ENCODE measurements at places on chromosomes 6 and 20.

DNA sequence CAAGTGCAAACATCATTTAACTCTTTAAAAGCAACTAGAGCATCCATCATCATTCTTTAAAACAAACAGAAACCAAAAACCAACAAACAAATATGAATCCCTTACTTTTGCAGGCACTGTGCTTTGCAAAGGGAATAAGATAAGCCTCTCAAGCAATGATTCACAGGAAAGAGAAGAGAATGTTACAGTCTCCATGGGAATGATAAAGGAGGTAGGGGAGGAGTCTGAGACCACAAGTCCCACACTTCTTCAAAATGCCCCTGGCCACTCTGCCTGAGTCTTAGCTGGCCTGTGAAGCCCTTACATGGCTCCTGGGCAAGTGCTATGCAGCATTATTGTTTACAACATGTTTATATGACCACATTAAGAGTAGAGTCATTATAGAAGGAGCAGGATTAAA is 257.7 kb upstream of the MARCKS start:
- no peak for DNase-seq

- DNase-seq, result no peak
Observed at GRCh38 chr6:122799140-122799745, 10.2 kb downstream of the SMPDL3A start.

DNA sequence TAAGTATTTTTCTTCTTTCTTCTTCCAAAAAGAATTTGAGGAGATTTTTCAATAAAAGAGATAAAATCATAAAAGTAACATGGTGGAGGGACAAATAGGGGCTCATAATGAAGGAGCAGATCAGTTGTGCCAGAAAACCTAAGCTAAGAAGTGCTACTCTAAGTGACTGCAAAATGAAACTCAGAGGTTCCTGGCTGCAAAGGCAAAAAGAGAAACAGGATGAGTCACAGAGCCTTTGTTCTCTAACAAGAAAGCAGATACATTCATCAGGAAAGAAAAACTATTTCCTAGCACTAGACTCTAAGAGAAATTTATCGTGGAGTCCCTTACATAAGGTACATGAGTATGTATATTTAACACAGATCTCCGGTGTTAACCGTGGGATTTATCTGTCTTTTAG is 49.8 kb downstream of the TSHZ2 start:
- no peak for DNase-seq

DNA sequence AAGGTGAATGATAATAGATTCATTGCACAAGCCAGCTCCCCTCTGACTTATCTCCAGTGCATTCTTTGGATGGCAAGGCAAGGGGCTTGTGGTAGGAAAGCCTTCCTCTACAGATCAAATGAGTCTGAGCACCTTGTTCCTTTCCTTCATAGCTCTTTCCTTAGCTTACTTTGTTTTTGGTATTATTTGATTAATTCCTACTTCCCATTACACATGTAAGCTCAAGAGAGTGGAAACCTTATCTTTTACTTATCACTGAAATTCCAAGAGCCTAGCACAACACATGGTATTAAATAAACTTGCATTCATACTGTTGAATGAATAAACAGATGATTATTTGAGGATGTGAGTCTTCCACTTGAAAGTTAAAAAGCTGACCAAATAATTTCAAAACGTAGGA is 41.7 kb downstream of the FRK start:
- DNase-seq, result no peak

- DNase-seq, result no peak
Observed at GRCh38 chr20:42611423-42611822, 578.3 kb downstream of the PTPRT start.

GRCh38 chr20:19709635-19710335 is 48.3 kb upstream of the RIN2 start:
- DNase-seq, result no peak

DNA sequence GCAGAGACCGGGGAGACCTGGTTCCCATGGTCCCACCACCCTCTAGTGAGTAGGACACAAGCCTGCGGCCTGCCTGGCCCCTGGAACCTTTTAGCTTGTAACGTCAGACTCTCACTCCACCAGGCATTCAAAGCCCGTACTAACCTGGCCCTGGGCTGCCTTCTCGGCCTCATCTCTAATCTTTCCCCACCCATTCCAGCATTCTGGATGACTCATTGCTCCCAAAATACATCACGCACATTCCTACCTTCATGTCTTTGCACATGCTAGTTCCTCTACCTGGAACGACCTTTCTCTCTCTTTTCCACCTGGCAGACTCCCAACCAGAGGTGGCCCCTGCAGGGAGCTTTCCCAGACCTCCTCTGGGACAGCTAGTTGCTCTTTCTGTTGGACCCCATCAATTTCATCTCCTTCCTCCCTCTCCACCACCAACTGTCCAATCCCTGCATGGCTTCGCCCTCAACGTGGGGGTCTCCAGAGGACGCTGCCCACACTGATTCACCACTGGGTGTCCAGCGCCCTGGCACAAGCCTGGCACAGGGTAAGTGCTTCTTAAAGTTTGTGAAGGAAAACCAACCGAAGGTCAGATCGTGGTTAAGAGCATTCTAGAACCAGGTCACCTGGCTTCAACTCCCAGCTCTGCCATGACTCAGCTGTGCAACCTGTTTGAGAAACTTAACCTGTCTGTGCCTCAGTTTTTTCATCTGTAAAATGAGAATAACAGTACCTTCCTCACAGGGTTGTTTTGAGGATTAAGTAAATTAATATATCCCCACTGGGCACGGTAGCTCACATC is 35.2 kb downstream of the JPH2 start:
- no peak for DNase-seq

GRCh38 chr6:128452713-128453112 is 67.7 kb downstream of the PTPRK start:
- DNase-seq, result no peak

DNA sequence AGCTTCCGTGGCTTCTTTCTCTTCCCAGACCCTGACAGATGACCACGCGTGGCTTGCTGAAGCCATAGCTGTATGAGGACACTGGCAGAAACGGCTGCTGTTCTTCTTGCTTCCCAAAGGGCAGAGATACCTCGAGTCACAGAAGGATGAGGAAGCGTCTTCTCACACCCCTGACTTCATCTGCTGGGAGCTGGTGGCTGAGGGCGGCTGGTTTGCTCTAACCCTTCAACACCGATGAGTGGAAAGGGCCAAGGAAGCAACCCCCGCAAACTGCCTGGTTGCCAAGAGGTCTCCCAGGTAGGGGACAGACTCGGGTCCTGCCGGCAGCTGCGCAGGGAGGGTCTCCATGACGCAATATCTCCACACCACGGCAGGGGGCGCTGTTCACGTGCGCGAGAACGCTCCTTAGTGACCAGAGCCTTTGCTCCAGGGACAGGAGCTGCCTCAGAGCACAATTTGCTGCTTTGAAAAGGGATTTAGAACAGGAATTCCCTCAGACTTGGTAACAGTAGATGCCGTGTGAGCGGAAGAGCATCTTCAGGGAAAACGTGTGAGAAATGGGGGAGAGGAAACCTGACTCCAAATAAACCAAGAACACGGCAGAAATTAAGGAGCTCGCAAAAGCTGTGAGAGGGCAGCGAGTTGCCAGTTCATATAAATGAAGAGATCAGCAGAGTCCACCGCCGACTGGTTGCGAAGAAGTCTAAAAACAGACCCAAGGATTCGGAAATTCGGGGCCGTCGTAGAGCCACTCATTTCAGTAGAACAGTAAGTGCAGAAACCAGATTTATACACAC is 80.2 kb downstream of the ERMARD start:
- peak; percentile 59 for DNase-seq

DNA sequence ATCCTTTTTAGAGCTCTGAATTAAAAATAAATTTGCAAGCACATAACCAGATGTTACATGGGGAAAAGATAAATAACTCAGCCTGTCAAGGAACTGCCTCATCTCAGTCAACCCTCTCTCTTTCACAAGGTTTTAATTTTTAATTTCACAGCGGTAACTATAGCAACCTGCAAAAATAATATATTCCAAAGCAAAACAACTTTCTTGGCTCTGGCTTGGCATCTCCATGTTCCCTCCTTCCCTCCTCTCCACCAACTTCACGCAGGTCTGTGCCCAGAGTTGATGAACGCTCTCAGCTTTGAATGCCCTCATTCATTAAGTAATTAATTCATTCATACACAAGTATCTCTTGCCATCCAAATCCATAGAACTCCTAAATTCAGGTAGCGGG is 32.5 kb upstream of the SIRPA start:
- no peak for DNase-seq
